ENCODE measurements at places on chromosomes 12 and 14.

DNA sequence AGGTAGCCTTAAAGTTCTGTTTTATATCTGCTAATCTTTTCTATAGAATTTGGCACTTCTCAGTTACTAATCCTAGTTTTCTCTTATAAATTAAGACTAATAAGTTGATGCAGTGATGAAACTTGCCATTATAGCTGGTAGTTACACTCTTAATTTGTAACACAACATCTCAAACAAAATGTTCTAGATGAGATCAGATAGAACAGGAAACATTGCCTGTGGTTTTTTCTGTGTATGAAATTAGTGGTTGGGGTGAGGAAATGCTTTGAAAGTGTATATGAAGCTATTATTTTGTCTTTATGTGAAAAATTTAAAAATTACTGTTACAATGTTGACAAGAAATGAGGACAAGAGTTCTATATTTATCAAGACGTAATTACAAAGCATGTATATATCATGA, 91.9 kb downstream of the PCNX1 start:
- no peak for DNase-seq

- DNase-seq = no peak
Observed at GRCh38 chr14:98682033-98682432, 590.0 kb downstream of the BCL11B start.

DNA sequence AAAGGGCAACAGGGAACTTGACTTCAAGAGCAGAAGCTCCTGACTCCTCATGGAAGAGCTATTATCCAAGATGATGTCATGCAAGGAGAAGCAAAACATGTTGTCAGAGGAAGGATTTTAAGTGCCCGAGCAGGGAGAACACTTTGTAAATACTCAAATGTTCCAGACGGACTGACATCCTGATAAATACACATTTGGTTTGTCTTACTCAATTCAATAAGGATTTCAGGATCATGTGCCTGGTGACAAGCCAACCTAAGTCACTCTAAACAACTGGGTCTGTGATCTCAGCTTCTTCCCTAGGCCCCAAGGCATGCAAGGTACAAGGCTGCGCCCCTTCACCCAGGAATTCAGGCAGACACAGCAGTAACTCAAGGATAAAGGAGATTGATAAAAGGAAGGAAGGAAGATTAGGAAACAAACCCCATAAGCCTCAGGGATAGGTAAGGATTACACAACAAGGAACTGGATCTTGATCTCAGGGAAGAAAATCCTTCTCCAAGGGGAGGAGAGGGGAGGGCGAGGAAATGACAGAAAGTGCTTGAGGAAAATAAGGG, 26.8 kb upstream of the CEBPE start:
- no peak for DNase-seq

DNA sequence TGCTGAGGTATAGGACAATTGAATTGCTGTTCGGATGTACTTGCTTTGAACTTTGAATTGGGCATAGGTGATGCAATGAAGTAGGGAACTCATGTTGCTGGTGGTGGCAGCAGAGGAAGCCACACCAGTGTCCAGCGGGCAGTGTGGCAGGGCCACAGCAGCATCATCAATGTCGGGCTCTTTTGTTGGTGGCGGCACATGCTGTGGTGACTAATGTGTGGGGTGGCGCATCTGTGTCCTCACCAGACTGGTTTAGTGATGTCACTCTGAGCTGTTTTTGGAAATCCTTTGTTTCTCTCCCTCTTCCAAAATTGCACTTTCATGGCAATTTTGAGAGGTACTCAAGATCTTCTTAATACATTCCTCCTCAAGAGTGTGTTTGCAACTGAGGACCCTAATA, 187.6 kb downstream of the ETNK1 start:
- no peak for DNase-seq

GRCh38 chr12:113723631-113724030, 242.5 kb downstream of the RBM19 start:
- DNase-seq = no peak

DNA sequence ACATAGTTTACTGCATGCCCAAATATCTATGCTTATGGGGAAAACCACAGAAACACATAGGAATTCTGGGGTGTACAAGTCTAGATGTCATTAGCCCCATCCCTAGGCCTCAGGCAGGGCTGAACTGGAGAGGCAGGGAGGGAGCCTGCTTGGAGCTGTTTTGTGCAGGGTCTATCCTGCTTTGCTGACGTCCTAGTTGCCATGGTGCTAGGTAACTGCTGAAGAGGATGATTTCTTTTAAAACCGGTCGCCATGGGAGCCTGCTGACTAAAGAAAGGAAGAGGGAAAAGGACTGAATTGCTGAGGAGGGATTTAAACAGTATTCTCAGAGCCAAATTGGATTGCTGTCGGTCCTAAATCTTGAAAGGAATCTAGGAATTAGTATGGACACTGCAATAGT, 10.7 kb downstream of the GPR19 start:
- no peak for DNase-seq

DNA sequence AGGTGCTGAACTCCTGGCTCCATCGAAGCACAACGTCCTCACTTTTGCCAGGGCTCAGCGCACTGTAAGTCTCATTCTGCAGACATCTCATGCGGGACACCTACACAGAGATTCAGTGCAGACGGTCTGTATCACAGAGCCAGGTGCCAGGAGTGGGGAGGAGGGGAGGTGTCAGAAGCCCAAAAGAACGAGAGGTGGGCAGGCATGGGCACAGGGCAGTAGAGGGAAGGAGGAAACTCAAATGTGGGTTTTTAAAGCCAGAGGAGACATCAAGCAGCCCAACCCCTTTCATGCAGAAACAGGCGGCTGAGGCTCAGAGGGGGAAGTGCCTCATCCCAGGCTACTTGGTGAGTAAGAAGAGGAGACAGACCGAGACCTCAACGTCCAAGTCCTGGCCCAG, 2.5 kb upstream of the LPAR5 start:
- no peak for DNase-seq

DNA sequence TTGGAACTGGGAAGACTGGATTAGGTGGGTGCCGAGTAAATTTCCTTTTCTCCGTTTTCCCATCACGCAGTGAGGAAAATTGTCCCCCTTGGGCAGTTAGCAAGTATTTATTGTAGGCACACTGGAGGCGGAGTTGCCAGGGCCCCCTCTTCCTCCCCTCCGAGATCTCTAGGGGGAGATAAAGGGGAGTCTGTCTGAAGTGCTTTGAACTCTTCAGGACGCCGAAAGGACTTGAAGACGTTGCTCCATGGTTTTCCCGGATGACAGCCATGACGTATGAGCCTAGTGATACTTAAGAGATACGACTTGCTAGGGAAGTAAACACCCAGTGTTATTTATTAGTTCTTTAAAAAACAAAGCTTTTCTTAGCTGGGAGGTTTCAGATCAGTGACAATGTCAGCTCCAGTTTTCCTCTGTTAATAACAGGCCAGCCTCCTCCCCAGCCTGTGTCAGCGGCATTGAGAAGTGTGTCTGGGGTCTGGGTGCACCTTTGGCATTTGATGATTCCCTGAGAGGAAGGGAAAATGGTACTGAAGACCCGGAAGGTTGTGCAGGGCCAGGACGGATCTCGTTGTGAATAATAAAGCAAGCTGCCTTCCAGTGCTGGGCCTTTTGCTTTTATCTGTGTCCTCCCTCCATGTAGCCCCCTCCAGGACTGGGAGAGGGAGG, 78.7 kb downstream of the TSPAN9 start:
- no peak for DNase-seq

DNA sequence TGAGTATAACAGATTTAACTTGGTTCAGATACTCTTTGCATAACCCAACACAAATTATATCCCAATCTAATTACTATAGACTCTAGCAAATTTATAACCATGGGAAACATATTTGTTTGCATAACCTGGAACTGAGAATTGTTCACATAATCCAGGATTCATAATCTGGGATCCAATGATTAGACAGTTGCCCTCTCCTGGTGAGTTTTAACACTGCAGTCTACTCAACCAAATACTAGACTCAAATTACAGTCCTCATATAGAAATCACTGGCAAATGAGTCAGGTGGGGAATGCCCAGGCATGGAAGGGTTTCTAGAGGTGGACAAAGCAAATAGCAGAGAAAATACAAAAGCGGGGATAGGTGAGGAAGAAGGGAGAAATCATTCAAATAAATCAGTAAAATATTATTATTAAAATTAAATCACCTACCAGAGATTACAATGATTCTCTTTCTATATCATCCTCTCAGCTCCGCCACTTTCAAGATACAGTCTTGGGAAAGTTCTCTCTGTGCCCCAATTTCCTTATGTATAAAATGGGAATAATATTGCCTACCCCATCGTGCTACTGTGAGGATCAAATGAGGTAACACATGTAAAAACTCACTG, 9.4 kb downstream of the GCH1 start:
- no peak for DNase-seq
